ENCODE measurements at places on chromosomes 7 and 10.

DNA sequence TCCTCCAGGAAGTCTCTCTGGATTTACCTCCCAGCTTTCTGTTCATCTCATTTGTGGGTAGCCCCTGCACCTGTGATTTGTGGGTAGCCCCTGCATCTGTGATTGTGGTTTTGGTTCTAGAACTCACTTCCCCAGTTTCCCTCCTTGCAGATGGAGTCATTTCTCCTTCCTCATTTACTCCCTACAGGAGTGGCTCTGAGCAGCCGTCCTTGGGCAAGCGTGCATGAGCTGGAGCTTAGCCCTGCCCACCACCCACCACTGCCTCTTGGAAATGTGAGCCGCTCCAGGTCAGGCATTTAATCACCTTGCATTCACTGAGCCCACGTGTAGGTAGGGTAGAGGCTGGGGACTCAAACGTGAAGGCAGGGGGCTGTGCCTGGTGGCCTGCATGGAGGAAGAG is 8.2 kb downstream of the COL26A1 start:
- no peak for DNase-seq

DNA sequence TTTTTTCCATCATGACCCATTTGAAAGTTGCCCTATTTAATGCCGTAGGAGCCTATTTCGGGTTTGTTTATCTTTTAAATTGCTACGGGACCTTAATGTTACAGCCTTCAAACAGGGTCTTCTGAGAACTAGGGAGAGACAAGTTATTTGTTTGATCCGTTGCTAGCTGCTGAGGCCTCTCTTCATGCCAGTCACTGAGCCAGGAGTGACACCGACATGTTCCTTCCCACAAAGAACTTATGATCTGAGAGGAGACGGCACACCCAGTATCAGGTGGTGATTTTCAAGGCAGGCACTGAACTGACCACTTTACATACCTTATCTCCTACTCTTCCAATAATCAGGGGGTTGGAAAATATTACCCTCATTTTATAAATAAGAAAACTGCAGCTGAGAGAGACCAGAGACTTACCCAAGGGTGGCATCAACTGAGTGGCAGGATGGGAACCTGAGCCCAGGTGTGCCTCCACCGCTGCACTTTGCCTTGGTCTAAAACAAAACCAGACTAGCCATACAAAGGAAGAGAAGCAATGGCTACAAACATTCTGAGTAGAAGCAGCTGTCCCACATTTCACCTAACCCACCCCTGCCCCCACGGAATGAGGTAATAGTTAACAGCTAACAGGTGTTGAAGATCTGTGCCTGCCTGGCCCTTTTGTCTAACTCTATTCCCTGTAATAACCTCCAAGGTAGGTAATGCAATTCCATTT is 40.5 kb downstream of the PPP1R3C start:
- no peak for DNase-seq

- DNase-seq, result no peak
Observed at GRCh38 chr7:4138866-4139265, 543.2 kb upstream of the FOXK1 start.

DNA sequence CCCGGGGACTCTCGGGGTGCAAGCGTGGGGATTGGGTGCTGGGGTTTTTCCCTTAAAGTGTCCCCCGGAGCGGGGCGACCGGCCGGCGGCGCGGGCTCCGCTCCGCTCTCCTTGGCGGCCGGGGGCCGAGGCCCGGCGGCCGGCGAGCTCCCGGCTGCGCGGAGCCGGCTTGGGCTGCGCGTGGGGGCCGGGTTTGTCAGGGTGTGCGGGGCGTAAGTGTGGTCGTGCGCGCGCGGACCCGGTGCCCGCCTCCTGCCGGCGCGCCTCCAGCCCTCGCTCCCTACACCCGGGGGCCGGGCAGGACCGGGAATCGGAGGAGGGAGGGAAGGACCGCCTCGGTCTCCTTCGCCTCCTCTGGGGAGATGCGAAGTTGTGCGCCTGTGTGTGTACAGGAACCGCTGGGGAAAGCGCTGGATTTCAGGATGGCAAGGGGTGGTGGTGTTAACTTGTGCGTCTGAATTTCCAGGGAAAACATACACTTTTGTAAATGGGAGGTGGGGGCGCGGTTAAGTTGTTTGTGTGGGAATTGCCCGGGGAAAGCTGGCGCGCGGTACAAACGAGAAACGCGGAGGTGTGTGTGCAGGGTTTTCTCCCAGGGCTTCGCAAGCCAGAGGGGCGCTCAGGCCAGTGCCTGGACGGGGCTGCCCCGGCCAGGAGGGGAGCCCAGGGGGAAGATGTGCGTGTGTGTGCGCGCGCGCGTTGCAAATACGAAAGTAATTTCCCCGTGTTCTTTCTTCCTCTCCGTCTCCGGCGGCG is 737 bp downstream of the ZMIZ1 start:
- DNase-seq, result peak; percentile 19

- DNase-seq, result no peak
Observed at GRCh38 chr10:104273286-104273685, 4.3 kb downstream of the GSTO2 start.

DNA sequence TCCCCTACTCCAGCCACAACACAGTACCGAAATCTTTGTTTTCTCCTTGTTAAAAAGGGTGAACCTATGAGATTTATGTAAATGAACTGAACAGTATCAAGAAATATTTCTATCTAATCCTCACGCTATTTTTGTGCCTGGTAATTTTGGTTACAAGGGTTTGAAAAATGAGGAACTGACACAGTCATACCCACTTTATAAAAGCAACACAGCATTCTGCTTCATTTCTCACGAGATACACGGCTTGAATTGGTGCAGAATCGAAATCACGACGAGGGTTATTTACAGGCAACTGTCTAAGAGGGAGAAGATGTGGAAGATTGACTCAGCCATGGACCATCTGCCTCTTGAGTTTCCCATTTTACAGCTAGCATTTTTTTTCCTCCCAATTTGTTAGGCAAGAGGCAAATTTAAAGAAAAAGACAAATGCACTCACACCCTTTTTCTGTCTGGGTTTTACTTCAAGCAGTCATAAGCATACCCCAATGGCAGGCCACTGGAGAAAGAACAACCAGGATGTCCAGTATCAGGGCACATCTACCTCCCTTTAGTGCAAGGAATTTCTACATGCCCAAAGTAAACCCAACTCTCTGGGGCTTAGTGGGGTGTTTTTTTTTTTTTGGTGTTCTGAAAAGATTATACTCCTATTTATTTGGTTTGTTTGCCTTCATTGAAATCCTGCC is 108.1 kb downstream of the ITGB8 start:
- DNase-seq, result no peak

GRCh38 chr7:94649450-94649849 is 6.5 kb downstream of the SGCE start:
- no peak for DNase-seq

GRCh38 chr7:116027786-116028185 is 2.8 kb downstream of the TFEC start:
- DNase-seq, result no peak

GRCh38 chr7:85290269-85290668 is 103.4 kb upstream of the SEMA3D start:
- DNase-seq, result no peak

GRCh38 chr10:98833542-98833941 is 386.8 kb upstream of the HPS1 start:
- no peak for DNase-seq
